SK-N-SH treated with all-trans-retinoic acid at 6 μM for 48 hours (cell line): ENCODE measurements at places on chromosomes 11 and 22.

GRCh38 chr11:92527467-92527866 is 302.8 kb downstream of the FAT3 start:
- ATAC-seq = no peak

DNA sequence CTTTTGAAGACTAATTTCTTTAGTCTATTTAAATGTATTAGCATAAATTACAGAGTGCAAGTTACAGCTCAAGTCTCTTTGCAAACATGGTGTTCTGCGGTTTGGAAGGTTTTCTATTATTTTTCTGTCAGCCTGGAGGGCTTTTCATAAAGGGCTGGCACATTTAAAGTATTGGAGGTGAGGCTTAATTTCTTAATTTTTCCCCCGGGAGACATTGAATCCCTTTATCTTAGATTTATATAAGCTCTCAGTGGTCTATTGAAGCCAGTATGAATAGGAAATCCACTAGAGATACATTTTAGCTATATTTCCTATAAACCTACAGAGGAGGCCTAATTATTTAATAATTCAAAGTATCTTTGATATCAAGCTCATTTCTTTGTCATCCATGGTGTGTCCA is 102.7 kb upstream of the CLPB start:
- ATAC-seq = no peak

DNA sequence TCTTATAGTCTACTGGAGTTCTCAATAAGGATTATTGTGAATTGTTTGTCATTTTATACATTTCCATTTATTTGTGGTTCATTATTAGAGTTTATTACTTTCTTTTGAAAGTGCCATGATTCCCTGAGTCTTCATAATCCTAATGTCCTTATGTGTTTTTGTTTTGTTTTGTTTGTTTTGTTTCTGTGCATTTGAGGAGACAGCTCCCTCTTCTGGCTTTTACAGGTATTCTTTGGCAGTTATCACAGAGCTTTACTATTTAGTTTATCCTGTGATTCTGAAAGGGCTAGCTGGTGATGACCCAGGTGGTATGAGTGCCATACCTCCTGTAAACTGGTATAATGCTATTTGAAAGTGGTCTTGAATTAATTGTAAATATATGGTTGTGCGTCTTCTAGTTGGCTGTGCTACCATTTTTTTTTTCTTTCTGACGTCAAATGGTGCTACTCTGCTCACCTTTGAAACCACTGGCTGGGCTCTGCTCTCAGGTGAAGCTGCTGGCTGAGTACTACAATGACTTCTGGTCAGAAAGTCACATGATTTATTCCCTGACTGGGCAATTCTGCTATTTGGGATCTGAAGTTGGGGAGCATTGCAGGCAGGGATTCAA is 751.2 kb downstream of the JRKL start:
- ATAC-seq = peak; percentile 51; the same call in 1 of the 3 replicates

GRCh38 chr22:23565305-23565914 is 14.7 kb downstream of the IGLL1 start:
- peak; percentile 71 for ATAC-seq

DNA sequence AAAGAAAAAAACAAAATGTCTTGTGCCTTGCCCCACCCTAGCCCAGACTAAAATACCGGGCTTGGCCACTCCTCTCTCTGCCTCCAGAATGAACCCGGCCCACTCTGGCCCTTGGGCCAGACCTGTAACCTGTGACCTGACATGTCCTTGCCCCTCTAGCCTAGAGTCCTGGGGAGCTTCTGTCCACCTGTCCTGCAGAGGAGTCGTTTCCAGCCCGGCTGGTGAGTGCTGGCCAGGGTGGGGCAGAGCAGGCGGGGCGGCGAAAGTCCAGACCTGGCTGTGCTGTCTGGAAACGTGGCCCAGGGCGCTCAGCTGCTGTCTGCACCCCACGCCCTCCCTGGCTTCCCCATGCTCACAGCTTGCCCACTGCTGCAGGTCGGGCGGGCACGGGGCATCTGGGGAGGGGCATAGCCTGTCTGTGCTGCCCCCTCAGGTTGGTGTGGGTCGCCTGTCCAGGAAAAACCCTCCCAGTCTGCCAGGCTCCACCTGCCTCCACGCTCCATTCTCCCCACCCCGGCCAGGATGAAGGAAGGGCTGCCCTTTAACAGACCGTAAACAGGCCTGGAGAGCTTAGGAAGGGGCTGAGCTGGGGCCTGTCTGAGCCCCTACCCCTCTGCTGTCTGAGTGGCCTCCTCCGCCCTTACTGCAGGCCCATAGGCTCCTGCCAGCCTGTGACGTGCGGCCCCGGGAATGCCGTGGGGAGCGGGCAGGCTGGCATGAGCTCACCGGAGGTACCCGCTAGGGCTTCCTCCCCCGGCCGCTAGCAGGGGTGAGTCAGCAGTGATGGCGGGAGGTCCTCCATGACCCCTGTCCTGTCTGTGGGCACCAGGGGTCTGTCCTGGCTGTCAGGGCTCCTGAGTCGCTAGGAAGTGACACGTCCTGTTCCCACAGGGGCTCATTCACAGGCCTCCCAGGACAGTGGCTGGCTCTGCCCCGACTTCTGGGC is 1.9 kb downstream of the CD151 start:
- peak; percentile 68 for ATAC-seq

DNA sequence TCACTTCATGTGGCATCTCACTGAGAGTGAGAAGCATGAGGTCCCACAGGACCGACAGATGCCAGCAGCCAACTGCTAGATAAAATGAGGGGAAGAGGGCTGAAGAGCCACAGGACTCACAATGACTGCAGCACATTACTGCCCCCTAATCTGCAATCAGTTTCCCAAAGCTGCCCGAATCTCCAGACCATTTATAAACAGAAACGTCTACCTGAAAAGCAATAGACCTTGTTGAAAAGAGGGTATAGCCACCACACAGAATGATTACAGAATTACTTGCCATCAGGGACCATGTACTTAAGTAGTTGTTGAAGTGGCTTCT is 12.4 kb upstream of the TEF start:
- ATAC-seq = no peak

GRCh38 chr22:40466976-40467375 is 96.6 kb downstream of the SGSM3 start:
- ATAC-seq = no peak; the same call in 2 of the 3 replicates

DNA sequence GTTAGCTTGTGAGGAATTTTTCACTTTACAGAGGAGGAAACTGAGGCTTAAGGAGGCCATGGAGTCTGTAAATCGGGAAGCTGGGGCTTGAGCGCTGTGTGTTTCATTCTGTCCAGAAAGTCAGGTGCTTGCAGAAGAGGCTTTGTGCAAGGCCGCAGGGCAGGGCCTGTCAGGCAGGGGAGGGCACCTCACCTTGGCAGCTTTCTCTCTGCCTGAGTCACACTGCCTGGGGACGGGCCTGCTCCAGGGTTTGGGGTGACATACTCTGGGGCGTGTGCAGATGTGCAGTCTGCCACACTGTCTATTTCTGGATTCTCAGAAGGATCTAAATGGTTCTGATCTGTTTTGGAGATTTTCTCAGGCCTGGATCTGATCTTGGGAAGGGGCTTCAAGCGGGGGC is 8.4 kb downstream of the INCENP start:
- ATAC-seq = no peak

- peak; percentile 97 for ATAC-seq
Measured at GRCh38 chr11:10540915-10541560, at the start of gene RNF141. TSS of gene RNF141 (minus strand) at chr11:10541187. CDS start at chr11:10534158, 7,029 bp downstream.

DNA sequence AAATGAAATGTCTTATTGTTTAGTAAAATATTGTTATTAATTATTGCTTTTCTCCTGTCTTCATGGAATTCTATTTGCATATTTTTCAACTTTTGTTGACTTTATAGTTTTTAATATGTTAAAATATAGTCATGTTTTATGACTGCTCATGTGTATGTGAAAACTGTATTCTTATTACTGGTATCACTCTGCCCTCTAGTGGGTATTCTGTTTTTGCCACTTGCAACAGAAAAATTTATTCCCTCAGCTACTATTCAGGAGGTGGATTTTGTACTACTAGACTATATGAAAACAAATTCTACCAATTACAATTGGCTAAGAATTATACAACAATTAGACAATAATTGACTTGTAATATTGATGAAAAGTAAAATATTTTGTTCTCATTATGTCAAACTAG is 45.0 kb downstream of the OR4C6 start:
- no peak for ATAC-seq

- no peak for ATAC-seq
Measured at GRCh38 chr11:8878771-8879170, 32.2 kb upstream of the AKIP1 start.

DNA sequence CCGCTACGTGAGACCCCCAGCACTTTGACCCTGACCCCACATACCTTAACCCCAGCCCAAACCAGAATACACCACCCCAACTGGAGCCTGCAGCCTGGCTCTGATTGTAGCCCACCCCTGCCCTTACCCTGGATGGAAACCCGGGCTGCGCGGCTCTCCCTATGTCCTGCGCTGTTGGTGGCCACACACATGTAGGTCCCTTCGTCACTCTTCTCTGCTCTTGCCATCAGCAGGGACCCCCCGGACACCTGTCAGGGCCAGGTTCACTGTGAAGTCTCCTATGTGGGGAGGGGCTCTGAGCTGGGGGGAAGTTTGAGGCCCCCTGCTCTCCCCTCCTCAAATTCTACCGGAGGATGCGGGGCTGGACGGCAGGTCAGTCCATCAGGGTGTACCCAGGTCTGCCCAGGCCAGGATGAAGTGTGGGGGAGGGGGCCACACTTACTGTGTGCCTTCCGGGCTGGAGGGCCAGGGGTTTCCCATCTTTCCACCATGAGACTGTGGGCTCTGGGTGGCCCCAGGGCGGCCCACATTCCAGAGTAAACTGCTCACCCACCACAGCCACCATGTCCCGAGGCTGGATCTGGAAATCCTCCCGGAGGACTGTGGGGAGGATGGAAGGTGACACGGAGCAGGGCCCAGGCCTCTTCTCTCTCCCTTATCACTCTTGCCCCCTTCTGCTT is 1.5 kb downstream of the ROBO4 start:
- ATAC-seq = no peak

GRCh38 chr11:119315131-119316015 is 1.6 kb downstream of the MCAM start:
- ATAC-seq = peak; percentile 38

GRCh38 chr22:49685116-49685515 is 142.6 kb downstream of the BRD1 start:
- ATAC-seq = no peak

- ATAC-seq = no peak
Measured at GRCh38 chr11:10130875-10131274, 163.1 kb downstream of the SBF2 start.

- no peak for ATAC-seq
Measured at GRCh38 chr11:97110376-97110775, 720.6 kb downstream of the JRKL start.

GRCh38 chr11:33310720-33311500 is 53.7 kb downstream of the HIPK3 start:
- ATAC-seq = no peak

DNA sequence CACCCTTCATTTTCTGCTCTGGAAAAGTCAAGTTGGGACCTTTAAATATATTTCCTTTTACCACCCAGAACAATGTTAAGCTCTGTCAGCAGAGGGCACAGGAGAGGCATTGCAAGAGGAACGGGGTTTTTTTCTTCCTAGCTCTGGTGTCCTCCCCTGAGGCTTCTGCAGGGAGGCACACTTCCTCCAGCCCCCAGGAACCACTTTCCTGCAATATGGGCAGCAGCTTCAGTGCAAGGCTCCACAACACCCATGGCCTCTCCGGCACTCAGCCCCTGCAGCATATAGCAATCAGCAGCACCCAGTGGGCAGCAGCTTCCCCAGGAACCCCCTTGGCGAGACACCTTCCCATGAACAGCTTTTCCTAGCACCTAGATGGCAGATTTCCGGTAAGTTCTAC is 101.4 kb downstream of the SYT9 start:
- ATAC-seq = no peak

- no peak for ATAC-seq
Measured at GRCh38 chr22:49303781-49304461, 523.8 kb downstream of the BRD1 start.
